ENCODE measurements at places on chromosomes 1 and 21.

- peak; percentile 90 for DNase-seq
Measured at GRCh38 chr1:27603681-27604578, at the start of gene AHDC1. Gene AHDC1, minus strand, starts transcription at chr1:27604144. Its CDS starts 52,029 bp downstream, at chr1:27552115.

GRCh38 chr1:234751678-234752077 lies 141.7 kb upstream of the IRF2BP2 start:
- no peak for DNase-seq

- DNase-seq = no peak
Measured at GRCh38 chr21:15293240-15293639, 228.4 kb upstream of the NRIP1 start.

DNA sequence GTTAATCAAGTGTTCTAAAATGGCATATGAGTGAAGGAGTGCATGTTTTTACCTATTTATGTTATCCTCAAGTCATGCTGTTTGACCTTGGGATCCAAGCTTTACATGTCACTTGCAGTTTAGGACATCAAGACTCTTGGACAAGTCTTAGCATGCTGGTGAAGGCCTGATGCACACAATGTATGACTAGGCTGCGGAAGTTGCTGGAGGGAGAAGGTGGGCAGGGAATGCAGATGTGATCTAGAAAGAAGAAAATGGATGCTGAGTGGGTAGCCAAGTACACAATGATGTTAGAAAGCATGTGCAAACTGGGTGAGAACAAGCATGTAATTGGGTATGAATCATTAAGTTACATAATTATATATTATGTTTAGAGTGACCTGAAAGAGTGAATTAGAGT lies 301.8 kb downstream of the BRINP2 start:
- DNase-seq = no peak

GRCh38 chr1:224343679-224344078 lies 13.0 kb upstream of the CNIH4 start:
- no peak for DNase-seq

GRCh38 chr1:64850846-64851245 lies 106.0 kb downstream of the RAVER2 start:
- no peak for DNase-seq

DNA sequence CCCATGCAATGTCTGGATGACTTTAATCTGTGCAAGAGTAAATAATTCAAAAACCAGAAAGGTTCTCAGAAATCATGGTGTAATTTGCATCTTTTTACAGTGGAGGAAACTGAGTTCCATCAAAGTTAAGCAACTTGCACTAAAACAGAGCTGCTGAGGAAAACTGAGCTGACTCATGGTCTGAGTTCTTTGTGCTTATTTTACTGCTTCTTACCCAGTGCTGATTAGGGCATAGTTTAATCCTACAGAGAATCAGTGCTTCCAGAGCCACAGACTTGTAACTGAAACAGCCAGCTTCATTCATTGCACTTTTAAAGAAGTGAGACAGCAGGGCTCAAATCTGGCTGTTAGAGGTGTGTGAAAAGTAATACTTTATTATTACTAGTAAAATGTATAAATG lies 10.9 kb upstream of the RWDD3 start:
- DNase-seq = no peak

GRCh38 chr1:57061369-57061768 lies 95.6 kb upstream of the C8B start:
- no peak for DNase-seq

- DNase-seq = peak; percentile 91
Measured at GRCh38 chr1:1471389-1472052, at the start of gene ATAD3B. Gene ATAD3B, plus strand, starts transcription at chr1:1471765. Its CDS starts 120 bp downstream, at chr1:1471885.

- no peak for DNase-seq
Measured at GRCh38 chr1:174789399-174789798, 210.3 kb upstream of the CACYBP start.

- DNase-seq = no peak
Measured at GRCh38 chr1:212355230-212355969, 59.3 kb downstream of the PACC1 start.

- DNase-seq = no peak
Measured at GRCh38 chr1:157993918-157994605, 617 bp downstream of the KIRREL1 start.

DNA sequence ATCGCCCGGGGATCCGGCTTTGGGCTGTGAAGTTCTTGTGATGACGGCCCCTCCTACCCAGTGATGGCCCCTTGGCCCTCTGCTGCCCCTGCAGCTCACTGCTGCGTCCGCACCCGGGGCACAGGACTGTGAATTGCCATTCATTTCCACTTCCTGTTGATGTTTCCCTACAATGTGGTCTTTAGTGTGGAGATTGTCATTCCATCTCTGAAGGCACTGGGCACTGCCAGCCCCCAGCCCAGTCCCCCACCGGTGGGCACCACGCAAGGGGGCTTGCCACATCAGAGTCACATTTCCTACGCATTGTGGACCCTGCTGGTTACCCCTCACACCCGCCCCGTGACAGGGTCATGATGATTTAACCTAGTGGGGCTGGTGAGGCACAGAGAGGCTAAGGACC lies 2.5 kb upstream of the MX2 start:
- DNase-seq = no peak

DNA sequence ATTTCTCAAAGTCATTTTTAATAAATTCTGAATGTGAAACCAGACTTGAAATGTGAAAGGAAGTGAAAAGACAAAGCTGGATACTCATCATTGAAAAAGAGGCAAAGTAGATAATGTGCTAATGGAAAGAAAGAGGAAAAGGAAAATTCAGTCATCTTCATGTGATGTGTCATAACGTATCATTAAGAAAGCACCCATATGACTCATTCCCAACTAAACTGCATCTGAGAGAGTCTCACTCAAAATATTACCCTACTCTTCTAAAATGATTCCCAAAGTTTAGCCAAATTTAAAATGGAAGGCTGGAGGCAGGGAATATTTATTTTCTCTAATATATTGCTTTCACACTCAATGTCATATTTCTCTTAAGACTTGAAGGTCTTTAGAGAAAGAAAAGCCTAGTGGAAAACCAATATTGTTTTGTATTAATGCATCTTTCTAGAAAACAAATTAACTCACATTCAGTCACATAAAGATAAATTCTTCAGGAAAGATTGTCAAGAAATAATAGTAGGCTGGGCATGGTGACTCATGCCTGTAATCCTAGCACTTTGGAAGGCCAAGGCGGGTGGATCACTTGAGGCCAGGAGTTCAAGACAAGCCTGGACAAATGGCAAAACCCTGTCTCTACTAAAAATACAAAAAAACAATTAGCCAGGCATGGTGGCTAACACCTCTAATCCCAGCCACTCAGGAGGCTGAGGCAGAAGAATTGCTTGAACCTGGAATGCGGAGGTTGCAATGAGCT lies 129.9 kb downstream of the SLC30A10 start:
- no peak for DNase-seq

- no peak for DNase-seq
Measured at GRCh38 chr1:31718327-31718897, 14.6 kb upstream of the COL16A1 start.

DNA sequence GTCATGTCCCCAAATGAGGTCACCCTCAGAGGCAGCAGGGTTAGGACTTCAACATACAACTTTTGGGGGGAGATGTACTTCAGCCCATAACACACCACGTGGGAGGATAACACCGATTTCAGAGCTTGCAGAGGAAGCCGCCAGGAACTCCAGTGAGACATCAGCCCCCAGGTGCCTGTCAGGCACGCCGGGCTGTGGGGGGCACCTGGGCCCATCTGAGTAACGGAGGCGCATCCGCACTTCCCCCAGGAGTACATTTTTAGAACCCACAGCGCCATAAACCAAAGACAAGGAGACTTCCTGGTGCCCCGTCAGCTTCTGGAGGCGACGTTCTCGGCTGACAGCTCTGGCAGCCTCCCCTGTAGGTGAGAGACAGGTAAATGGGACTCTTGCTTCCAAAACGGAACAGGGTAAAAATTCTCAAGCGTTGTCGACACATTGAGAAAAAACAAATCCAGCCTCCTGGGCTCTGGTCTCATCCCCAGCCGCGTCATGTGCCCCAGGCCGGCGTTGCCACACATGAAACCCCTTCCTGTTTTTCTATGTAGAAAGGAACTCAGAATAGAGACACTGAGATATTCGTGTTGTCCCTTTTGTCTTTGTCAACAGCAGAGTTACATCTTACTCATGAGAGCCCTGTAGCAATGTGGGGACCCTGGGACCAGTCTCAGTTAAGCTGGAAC lies 93.3 kb downstream of the PDE9A start:
- peak; percentile 77 for DNase-seq

DNA sequence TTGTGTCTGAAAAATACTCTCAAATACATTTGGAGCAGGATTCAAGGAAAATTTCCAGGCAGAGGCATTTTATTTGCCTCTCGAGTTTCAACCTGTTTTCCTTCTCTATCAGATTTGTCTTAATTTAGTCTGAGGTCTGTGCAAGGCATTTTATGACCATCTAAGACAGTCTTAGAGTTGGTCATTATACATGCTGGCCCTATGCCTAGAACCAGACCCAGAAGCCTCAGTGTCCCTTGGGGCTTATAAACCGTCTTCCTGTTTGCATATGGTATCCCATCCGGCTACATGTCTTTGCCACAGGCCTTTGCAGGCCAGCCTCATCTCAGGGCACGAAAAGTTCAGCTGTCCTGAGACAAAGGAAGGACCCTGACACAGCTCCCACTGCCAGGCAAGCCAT lies 346.1 kb downstream of the SIPA1L2 start:
- DNase-seq = no peak

- no peak for DNase-seq
Measured at GRCh38 chr1:29289493-29289892, 53.2 kb downstream of the PTPRU start.

DNA sequence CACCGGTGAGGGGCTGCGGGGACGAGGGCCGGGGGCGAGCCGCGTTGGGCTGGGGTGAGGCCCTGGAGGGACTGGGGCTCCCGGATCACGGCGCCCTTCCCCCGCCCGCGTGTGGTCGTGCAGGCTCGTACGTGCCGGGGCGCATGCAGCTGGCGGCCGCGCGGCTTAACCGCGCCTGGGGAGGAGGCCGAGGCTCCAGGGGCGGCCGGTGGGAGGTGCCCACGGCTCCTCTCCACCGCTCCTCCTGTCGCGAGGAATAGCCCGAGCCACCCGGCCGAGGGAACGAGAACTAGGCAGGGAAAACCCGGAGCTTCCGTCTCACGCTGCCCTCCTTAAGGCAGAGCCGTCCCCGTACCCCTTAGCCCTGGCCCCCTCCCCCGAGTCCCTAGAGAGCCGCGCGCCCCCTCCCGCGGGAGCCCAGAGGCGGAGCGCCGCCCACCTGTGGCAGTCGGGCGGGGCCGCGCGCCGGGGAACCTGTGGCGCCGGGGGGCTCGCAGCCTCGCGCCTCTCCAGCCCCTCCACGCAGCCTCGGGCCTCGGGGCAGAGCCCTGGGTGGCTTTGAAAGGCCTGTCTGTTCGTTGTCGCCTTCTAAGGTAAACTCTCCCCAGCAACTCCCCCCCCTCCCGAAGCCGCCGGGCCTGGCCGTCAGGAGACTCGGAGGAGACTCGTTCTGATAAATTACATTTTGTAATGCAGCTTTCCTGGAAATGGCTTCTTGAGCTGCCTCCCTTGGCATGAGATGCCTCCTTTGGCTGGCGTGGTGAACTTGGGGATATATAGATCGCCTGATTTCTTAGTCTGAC lies 746 bp downstream of the AK4 start:
- DNase-seq = no peak

DNA sequence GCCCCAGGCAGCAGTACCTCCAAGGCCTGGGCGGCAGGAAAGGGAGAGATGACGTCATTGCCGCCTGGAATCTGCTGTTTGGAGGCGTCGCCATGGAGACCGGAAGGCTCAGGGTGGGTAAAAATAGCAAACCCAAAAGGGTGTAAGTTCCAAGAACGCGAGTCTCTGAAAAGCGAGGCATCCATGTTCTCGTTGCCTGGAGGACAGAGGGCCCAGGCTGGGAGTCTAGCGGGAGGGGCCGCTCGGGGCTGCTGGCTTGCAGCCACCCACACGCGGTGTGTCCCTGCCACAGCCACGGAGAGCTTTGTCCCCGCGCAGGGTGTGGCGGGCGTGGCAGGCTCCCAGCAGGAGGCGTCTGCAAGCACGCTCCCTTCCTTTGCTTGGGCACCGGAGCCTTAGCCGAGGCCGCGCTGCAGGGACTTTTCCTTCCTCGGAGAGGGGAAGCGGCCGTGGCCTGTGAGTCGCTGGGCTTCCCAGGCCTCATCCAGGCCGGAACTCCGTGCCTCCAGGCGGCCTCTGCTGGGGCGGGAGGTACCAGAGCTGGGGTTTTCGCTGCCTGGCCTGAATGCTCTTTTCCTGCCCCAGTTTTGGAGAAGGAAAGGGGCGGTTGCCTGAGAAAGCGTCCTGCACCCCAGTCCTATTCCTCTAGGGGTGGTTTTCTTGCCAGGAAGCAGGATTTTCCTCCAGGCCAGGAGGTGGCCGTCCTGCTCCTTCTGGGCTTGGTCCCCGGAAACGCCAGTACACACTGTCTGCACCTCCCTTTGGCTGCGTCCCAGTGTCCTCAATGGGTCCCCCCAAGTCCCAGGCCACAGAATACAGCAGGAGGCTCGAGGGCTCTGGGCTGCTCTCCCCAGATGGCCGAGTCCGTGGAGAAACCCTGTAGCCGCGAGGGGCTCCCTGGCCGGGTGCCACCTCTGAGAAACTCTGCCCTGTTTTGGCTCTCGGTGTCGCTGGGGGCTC lies 15.3 kb upstream of the SKI start:
- peak; percentile 79 for DNase-seq

DNA sequence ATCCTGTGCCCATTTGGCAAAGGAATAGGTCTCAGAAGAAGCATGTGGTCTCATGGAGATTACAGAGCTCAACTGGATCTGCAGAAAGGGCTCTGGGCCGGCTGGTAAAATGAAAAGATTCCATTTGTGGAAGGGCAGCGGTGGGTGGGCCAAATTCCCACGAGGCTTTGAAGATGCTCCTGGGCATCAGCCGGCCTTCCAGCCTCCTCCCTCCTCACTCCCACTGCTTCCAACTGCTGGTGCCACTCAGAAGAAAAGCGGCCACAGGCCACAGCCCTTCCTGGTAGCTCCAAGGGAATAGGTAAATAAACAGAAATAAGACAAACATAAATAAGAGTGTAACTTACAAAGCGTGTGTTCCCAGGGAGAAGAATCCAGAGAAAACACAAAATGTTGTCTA lies 136.3 kb upstream of the SLC44A3 start:
- DNase-seq = no peak

Data from CD4-positive, alpha-beta T cell treated with Interleukin-4 for 1 hour (primary cell).